ENCODE measurements at places on chromosomes 3 and 15.

DNA sequence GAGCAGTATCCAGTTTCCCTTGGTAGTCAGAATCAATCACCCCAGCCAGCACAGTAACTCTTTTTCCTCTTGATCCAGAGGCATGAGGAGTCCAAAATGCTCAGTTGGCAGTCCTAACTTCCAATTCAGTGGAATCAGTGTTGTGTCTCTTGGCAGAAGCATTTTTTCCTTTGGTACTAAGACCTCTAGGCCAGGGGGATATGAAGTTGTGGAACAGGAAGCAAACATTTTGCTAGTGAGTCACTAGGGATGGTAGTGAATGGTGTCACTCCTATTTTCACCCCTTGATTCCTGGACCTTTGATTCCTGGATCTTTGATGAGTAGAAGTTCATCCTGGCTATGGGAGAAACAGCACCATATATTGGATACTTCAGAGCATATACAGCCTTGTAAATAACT, 70.5 kb upstream of the ALDH1A3 start:
- no peak for DNase-seq

DNA sequence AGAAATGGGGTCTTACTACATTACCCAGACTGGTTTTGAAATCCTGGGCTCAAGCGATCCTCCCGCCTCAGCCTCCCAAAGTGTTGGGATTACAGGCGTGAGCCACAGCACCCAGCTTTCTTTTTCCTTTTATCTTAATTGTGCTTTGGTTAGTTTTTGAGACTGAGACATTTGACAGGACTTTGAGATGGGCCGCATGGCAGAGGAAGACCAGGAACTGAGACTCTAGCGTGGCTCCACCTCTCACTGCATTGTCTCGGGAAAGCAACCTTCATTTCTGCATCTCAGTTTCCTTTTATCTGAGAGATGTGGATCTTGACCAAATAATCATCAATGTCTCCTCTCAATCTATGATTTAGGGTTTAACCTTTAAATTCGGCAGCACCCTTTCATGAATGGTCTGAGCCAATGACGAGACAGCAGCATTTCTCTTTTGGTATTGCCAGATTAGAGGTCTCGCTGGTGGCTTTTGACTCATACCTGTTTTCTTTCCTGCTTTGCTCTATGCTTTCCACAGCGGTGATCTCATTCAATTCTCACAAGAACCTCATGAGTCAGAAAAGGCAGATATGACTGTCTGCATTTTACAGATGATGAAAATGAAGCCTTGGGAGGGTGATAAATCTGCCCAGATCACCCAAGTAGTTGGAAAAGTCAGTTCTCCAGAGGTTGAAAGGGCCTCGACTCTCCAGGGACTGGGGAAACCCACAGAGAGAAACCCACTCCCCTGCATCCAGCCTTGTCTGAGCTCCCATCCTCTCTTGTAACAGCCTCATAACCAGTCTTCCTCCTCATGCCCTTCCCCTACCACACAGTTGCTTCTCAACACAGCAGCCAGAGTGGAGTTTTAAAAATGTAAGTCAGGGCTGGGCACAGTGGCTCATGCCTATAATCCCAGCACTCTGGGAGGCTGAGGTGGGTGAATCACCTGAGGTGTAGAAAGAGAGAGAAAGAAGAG, 84.8 kb upstream of the FOXB1 start:
- no peak for DNase-seq

- DNase-seq: no peak
Measured at GRCh38 chr15:61171209-61171608, 57.9 kb downstream of the RORA start.

DNA sequence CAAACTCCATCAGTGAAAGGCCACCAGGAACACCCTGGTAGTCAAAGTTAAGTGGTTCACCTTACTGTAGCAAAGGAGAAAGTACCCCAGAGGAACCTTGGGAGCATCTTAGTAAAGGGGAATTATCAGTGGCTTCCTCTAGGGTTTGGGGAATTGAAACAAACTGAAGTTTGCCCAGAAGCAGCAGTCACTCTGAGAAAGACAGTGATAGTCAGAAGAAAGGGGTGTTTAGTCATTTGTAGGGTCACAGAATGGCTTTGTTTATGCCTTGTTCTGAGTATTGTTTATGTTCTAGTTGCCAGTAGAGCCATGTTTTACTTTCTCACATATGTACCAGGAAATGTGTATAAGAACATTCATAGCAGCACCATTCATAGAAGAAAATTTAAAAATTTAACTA, 93.8 kb downstream of the FHIT start:
- DNase-seq: no peak

- DNase-seq: no peak
Measured at GRCh38 chr15:67745073-67746006, 80.0 kb upstream of the SKOR1 start.

GRCh38 chr15:101543926-101544612, 54.6 kb upstream of the PCSK6 start:
- no peak for DNase-seq

DNA sequence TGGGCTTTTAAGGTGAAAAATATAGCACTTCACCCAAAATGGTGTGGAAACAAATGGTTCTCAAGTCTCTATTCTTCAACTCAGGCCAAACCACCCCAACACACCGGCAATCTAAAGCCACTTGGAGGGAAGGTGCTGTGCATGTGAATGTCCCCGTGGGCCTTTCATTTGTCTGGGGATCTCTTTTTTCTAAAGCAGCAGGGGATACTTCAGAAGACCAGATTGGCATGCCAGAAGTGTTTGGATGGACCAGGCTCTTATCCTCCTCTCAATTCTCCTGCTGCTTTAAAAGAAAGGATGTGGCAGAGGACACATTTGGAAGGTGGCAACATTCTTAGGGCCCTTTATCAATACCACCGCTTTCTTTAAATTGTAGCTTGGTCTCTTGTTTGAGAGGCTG, 193.1 kb downstream of the MEIS2 start:
- no peak for DNase-seq

GRCh38 chr15:41474941-41475340, 18.7 kb upstream of the ITPKA start:
- no peak for DNase-seq

DNA sequence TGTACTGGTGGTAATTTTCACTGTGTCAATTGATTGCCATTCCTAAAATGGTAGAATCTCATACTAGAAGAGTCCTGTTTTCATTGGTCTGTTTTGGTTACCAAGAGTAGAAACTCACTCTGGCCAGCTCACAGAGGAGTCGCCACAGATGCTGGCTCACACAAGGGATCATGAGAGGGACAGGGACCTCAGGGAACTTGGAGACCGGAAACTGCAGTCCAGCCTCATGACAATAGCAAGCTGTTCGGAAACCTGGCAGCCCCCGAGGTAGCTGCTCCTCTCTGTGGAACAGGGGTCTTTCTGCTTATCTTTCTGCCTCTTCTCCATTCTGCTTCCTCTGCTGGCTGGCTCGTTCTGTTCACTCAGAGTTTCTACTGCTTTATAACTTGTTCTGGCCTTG, 192.9 kb downstream of the PLCL2 start:
- no peak for DNase-seq

DNA sequence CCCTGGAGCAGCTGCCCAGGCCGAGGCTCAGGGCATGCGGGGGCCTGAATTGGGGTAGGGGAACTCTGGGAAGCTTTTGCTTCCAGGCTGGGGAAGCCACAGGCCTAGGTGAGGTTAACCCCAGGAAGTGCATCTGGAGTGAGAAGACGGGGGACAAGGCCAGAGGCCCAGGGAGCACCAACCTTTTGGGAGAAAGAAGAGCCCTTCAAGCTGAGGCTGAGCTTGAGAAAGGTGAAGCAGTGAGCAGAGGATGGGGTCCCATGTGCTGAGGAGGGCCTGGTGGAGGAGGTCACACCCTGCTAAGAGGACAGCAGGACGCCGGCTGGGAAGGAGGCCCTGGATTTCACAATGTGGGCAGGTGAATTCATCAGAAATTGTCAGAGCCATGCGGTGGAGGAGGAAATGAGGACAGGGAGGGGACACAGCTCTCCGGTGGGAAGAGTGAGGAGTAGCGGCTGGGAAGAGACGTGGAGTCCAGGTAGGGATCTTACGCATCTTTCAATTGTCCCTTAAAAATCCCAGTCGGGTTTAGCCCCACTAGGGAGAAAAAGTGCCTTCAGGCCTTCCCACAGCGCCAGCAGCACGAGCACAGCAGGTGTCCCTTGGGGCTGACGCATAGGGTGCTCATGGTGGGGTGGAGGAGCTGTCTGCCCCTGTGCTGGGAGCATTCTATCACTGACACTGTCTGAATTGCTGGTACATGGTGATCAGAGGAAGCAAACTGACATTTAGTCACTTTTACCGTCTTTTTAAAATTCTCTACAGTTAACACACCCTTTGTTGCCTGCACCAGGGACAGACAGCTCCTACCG, 50.9 kb downstream of the HCN4 start:
- DNase-seq: no peak

GRCh38 chr15:85503151-85503799, 122.9 kb downstream of the AKAP13 start:
- DNase-seq: no peak

DNA sequence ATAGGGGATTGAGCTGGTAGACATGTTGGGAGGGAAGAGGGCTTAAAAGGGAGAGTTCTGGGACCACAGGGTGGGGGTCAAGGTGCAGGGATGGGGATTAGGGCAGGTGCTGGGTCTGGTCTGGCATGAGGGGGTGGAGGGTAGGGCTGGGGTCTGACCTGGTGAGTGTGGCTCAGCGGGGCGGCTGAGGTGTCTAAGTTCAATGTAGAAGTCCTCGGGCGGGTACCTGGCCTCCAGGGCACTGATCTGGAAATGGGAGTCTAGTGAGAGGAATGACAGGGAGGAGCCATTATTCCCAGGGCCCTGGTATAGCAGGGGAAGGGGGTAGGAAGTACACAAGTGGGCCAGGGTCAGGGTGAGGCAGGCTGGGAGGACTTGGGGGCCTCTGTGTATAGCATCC, 39.6 kb downstream of the RAB11A start:
- DNase-seq: no peak

DNA sequence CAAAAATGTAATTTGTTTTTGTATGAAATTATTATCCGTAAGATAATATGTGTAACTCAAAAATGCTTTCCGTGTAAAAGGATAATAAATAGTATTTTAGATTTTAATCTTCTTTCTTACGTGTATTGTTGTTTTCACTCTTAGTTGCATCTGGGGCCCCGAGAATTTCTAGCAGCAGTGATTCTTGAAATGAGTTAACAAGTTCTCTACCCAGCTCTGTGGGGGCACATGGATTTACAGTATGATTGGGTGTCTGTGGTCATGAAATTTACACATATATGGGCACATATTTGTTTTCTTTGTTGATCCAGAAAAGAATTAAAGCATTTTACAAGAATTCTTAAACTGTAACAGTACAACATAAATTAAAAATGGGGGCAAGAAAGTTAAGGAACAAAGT, 145.9 kb upstream of the LRRFIP2 start:
- no peak for DNase-seq

DNA sequence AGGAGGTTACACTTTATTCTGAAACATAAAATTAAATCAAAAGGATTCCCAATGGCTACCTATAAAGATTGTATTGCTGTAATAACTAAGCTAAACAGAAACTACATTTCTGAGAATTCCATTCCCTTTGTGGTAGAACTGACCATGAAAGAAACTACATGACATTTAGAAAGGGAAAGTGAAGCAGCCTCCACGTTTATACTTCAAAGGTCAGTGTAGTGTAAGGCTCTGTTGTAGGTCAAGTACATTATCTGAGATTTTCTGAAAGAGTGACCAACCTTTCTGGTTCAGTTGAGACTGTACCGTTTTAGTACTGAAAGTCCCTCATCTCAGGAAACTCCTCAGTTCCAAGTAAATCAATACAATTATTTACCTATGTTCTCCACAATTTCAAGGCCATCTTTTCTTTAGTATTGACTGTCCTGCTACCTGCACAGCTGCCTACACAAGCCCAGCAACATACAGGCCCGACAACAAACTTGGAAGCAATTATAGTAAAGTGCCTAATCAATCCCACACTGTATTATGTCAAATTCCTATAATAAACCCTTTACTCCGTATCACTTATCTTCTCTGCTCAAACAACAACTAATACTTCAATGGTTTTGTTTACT, 343.0 kb downstream of the PLOD2 start:
- no peak for DNase-seq

DNA sequence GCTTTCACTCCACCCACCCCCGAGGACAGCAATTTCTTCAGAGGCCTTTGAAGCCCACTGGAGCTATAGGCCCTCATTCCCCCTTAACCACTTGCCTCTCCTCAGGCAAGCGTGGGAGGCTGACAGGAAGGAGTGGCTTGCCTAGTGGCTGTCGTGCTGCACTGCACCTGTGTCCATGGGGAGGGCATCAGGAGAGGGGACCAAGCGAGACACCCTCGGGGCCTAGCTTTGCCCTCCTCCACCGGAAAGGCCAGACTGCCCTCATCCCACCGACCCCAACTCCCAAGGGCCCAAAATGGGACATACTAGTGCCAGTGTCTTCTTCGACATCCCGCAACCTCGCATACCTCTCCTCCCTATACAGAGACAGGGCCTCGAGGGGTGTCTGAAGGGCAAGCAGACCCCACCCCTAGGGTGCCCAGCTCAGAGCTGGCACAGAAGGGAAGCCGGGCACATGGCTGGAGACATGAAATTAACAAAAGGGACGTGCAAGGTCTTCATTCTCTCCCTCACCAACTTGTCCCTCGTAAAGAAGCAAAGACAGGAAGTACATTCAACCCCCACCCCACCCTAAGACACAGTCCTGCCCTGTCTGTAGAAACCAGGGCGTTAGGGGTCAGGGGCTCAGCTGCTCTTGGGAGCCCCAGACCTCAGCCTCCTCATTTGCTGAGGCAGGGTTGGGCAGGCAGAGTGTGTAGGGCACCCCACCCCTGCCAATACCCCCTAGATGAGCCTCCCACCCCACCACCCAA, 24.3 kb downstream of the VIPR1 start:
- DNase-seq: no peak

DNA sequence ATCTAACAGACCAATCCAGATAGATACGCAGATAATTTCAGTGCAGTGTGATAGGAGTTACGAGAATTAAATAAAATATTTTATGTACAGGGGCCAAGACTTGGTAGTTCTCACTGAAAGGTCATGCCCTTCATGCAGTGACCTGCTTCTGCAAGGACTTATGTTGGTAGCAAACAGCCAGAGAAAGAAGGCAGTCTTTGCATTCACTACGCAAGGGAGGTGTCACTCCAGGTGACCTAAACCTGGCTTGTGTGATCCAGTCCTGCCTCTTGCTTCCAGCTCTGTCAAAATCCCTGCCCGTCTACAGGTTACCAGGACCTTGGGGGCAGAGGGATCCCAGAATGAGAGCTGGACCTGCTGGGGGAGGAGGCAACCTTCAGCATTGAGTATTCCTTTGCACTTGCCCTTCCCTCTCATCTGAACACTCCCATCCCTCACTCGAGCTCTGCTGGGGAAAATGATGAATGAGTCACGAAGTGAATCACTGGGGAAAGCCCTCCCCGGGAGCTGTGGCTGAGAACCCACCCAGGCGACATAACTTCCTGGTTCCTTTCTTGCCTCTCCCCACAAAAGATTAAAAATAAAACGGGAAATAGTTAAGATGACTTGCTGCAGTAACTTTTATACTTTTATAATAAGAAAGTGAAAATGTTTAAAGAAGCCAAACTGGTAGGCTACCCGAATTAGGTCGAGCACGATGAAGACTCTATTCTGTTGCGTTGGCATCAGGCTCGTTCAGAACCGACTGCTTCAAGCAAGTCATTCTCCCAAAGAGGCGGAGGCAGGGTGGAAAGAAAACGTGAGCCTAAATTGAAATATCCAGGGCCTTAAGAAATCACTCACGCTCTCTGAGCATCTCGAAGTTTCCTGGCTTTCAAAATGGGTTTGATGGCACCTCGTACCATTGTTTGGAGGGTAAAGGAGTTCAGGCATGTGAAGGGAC, 216.1 kb downstream of the SLCO3A1 start:
- DNase-seq: no peak
